Stimulated activated CD8-positive, alpha-beta memory T cell treated with anti-CD3 and anti-CD28 coated beads, Interleukin-4, amount 100 ng/mL, for 4 hours (primary cell): ENCODE measurements at places on chromosomes 2 and 18.

DNA sequence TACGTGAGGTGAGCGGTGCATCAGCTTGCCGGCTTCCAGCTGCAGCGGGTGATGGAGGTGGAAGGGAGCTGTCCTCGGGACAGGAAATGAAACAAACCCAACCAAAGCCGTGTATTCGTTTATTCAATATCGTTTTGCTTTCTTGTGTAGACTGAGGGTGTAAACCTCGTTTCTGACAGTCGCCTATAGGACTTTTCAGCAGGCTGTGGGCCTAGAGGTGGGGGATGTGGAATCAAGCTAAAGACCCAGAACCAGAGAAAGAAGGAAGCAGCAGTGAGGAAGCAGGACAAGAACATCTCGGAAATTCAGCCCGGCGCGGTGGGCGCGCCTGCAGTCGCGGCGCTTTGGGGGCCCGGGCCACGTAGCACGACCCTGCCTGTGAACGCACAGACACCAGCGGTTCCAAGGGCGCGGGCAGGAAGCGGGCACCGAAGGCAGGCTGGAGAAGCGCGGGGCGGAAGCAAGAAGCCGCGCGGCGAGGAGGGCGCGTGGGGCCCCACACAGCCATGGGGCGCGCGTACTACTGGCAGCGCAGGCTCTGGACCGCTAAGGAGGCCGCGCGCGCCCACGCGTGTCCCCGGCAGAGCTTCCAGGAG lies 755 bp upstream of the ATP9B start:
- peak; percentile 13 for DNase-seq

DNA sequence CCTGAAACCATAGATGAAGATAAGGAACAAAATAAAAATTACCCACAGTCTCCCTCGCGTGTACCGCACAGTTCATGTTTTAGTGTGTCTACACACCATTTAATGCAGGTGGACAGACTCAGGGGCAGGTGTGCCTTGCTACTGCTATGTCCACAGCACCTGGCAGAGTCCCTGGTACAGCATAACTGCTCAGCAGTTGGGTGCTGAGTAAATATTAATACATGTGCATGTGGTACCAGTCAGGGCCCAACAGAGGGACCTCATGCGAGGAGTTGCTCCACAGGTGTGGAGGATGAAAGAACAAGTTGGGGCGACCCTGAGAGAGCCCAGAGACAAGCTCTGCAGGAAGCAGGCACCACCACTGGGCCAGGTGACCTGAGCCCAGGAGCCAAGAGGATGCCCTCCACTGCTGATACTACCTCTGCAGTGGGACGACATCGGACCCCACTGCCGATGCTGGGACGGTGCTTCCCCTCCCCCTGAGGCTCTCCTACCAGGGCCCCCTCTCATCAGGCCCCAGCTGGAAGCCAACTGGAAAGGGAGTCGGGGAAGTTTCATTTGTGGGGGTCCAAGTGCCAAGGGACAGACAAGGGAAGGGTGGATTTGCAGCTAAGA lies 100.8 kb downstream of the NEDD4L start:
- DNase-seq = no peak

GRCh38 chr18:57002627-57003026 lies 144.3 kb upstream of the BOD1L2 start:
- DNase-seq = no peak

DNA sequence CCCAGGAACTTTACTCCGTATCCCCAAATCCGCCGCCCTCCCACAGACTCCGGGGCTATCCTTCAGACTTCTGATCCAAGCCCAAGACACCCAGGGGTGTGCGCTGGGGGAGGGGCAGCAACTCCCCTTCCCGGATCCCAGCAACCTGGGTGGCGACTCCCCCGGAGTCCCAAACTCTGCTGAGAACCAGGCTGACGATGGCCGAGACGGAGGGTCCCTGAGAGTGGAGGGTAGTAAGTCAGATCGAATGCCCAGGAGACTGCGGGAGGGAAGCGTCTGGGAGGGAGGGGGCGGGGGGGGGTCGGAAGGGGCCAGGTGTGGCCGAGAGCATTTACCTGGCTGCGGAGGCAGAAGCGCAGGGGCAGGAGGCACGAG lies 7.0 kb upstream of the TNS1 start:
- DNase-seq = no peak

DNA sequence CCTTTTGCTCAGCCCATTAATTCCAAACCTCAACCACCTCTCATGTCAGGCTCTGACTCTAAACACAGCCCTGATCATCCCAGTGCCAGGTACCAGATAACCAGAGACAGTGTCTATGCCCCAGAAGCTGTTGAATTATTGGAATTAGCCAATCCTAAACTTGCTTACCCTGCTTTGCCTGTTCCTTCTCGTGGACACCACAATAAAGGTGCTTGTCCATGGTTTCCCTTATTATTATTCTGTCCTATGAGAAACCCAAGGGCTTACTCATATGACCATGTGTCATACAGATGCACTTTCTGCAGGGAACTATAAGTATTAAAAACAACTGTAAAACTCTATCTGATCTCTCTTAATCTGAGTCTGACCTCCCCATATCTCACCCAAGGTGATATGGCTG lies 2193.8 kb upstream of the PIK3C3 start:
- DNase-seq = no peak

DNA sequence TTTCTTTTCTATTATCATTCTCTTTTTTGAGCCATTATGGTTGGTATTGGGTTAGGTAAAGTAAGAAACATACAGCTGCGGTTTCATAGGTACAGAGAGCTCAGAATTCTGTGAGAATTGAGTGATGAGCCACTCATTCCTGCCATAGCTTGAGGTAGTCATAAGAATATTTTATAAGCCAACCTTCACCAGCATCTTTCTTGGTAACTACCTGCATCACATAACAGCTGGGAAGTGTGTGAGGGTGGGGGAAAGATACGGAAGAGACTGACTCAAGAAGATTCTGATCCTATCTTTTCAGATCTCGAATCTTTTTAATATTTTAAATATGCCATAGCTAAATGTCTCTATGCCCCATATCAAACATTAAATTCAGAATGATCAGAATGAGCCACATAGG lies 313.8 kb upstream of the DDX18 start:
- DNase-seq = no peak

DNA sequence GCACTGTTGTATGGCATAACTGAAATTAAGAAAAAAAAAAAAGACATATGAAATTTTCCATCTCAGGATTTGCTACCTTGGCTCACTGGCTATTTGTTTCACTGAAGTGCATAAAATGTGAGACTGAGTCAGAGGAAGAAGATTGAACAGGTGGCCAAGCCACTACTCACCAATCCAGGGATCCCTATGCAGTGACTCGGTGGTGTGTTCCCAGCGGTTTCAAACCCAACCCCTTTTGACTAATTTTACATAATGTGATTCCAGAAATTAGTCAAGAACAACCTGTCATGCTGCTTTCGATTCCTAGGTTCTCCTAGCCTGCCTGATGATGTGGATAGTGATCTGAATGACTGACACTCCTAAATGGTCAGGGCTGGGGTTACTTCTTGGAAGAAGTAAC lies 77.3 kb downstream of the KLHL14 start:
- DNase-seq = no peak

- no peak for DNase-seq
Measured at GRCh38 chr2:164785457-164785856, 56.2 kb downstream of the COBLL1 start.

DNA sequence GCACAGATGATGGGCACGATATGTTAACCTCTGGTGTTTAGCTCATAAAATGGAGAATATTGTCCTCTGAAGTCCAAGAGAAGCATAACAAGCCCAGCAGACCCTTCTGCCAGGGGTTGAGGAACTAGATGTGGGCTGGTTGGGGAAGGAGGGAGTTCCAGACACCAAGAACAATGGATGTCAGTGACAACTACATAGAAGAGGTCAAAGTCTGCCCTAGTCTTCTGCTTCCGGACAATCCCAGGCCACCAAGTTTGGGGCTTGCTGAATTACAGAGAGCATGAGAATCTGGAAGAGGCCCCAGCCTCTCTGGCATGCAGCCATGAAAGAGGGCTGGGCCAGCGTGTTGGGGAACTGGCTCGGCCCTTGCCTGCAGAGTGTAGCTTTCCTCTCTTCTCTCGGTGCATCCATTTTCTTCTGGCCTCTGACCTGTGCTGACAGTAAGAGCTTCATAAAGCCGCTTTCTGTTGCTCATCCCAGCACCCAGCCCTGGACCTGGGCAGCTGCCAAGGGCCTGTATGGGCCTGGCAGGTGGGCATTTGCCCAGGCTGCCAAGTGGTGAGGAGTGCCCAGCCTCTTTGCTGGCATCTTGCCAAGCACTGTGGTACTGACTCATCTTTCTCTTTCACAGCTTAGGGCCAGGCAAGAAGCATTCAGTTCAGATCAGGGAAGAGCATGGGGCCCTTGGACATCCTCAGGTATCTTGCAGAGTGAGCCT lies 14.6 kb upstream of the LAPTM4A start:
- DNase-seq = no peak

DNA sequence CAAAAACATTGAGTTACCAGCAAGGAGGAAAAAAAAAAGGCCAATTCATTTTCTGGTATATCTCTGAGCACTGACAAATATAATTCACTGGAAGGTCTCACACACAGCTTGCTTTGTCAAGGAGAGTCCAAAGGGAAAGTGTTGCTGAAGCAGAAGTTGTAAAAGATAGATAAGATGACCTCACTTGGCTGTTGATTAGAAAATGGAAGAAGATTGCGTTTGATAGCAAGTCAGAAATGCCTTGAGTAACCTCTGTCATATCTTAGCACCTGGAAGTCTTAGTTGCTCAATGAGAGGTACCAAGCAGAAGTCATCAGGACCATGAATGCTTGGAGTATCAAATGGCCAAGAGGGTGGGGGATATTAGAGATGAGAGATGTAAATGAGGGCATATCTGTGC lies 105.2 kb downstream of the FSHR start:
- DNase-seq = no peak

GRCh38 chr2:104853534-104854497 lies at the start of gene POU3F3:
TSS of gene POU3F3 (plus strand) at chr2:104854115. CDS start at chr2:104855511, 1,396 bp downstream.
- DNase-seq = peak; percentile 17

- no peak for DNase-seq
Measured at GRCh38 chr2:44777036-44777435, 164.5 kb upstream of the SIX3 start.

DNA sequence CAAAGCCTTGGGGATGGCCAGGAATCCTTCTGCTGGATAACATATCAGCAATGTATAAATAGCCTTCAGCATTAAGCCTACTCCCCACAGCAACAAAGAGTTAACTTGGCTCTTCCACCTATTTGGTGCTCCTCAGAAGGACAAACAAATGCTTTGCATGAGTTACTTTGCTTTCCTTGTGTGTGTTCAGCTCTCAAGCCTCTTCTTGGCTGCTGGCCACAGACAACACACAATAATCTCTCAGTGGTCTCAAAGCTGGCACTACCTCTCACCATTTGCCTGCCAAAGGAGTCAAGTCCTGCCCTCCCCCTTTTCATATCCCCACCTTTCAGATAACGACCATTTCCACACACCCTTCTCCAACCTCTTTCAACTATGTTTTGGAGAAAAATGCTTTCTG lies 17.5 kb downstream of the FTCDNL1 start:
- no peak for DNase-seq

DNA sequence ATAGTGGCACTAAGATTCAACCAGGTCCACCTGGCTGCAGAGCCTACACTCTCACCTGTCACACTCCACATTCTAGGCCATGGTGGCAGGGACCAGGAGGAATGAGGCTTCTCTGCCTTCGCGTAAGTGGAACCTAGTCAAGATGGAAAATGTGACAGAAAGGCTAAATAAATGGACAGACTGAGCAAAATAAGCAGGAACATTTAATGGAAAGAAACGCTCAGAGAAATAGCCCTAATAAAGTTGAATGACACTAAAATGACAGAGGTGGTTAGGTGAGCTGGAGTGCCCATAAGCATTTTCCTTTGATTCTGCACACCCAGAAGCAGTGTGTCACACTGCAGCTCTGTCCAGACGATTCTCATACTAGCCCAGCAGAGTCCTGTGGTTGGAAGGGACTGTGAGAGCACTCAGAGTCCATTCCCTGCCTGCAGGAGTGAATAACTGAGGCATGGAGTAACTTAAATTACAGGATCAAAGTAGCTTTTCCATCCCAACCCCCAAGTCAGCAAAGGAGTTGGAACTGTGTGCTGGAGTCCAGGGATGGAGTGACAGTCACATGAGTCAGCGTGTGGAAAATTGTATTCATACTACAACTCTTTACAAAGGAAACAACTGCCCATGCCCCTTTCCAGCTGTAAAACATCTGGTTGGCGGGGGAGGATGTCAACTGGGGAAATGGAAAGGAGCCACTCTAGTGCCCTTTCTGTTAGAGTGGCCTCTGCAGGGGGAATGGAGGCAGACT lies 105.4 kb upstream of the LGALSL start:
- no peak for DNase-seq

DNA sequence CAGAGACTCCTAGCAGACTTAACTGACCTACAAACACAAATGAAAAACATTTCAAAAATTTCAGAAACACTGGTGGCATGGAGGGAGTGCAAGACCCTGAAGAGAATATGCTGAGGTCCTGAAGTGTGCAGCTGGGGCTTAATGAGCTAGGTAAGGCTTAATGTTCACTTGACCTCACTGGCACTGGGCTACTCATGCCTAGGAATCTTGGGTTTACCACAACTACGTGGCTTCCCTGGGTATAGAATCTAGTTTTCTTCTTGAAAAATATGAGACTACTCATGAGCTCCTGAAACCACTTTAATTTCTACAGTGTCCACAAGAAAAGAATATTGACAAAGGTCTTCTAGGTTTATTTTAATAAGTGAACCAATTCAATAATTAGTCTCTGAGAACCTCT lies 139.8 kb downstream of the HNMT start:
- DNase-seq = no peak
